ENCODE measurements at places on chromosomes 1 and 21. TPM values are rescaled to one million over a fixed set of nuclear protein-coding genes. Genes with fewer than 3 reads are reported as not detected.

DNA sequence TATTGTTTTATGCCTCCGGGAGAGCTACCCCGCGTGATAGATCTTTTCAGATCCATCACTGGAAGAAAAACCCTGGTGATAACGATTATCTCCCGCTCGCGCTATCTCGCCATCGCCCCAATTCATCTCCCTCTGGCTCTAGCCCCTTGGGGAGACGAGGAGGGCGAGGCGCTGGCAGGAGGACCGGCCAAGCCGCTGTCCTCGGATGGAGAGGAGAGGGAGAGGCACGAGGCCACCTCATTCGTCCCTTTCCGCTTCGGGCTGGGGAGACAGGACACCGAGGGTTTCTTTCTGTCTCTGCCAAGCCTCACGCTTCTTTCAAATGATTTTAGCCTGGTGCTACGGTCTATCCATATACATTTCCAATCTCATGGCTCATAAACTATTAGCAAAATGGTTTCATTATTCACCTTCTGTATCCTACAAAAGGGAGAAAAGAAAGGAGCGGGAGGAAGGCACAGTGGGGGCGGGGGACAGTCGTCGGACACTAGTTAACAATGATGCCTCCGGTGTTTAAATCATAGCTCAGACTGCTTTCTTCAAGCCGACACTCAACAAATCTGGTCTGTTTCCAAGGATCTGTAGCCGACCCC is 415.0 kb upstream of the ESRRG start:
- H3K27me3 ChIP-seq = peaks cover 71% of the 10 kb centered on the region
- DNase-seq = no peak
- H3K36me3 ChIP-seq = no peaks in the 10 kb centered on the region
- no peak overlapping the region for H3K27ac ChIP-seq
- H3K4me1 ChIP-seq = peaks cover 2% of the 10 kb centered on the region

DNA sequence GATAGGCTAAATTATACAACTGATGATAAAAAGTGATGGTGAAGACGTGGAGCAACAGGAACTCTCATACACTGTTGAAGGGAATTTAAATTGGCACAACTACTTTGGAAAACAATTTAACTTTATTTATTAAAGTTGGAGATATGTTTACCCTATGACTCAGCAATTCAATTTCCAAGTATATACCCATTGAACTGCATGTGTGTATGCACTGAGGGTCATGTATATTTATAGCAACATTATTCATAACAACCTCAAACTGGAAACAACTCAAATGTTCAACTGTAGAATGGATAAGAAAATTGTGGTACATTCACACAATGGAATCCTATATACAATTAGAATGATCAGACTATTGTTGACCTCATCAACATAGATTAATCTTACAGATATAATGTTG is 16.5 kb upstream of the BCAS2 start:
- H3K27me3 ChIP-seq = peaks cover 4% of the 10 kb centered on the region
- no peaks in the 10 kb centered on the region for H3K36me3 ChIP-seq
- DNase-seq = no peak
- no peak overlapping the region for H3K4me3 ChIP-seq

DNA sequence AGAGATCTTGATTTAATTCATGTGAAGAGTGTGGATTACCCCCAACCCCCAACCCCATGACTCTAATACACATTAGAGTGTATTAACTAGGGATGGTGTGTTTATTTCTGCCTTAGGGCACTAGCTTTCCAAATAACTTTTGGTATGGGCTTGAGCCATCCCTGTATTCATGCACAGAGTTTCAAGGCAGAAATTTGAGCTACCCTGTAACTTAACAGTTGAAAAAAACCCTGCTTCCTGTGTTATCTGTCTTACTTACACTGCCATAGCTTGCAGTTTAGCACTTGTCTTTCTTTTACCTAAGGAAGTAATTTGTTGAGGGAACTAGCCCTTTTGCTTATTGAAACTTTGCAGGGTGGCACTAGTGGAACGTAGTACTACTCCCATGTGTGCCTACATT is 6.3 kb downstream of the SRSF11 start:
- H3K27me3 ChIP-seq = no peaks in the 10 kb centered on the region
- no peak overlapping the region for H3K4me3 ChIP-seq
- DNase-seq = no peak
- peak overlapping the region; percentile 63 for H3K27ac ChIP-seq

The OR2L5 gene
- not detected for total RNA-seq

DNA sequence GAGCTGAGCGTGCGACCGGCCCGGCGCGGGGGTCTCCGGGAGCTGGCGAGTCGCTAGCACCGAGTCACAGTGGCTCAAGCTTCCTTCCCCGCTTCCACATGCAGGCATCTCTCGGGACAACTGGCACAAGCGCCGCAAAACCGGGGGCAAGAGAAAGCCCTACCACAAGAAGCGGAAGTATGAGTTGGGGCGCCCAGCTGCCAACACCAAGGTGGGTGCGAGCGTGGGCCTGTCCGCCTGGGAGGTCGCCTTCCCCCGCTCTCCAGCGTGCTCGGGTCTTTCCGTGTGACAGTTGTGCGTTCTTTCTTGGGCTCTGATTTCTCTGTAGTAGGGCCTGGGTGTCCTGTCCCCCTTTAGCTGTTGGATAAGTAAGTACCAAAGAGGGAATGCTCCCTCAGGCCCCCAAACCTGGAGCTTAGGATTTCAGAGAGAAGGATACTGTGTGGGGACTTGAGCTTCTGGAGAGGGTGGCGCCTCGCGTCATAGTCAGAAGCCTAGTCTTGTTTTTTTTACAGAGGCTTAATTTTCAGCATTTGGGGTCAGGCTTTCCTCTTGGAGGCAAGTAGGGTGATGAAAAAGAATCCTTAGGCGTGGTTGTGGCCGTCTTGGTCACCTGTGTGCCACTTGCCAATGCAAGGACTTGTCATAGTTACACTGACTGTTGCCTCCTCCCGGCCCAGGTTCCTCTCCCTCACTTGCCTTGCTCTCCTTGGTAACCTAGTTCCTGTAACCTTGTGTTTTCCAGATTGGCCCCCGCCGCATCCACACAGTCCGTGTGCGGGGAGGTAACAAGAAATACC is 790 bp downstream of the RPS8 start:
- H3K4me1 ChIP-seq = peaks cover 27% of the 10 kb centered on the region
- H3K27ac ChIP-seq = peak overlapping the region; percentile 93
- peak; percentile 33 for DNase-seq
- H3K4me3 ChIP-seq = peak overlapping the region; percentile 88

The ZNF593OS gene
- total RNA-seq = not detected

GRCh38 chr21:27954543-27955165 is 987.8 kb upstream of the ADAMTS5 start:
- no peak overlapping the region for H3K4me3 ChIP-seq
- H3K36me3 ChIP-seq = no peaks in the 10 kb centered on the region
- H3K4me1 ChIP-seq = no peaks in the 10 kb centered on the region
- no peaks in the 10 kb centered on the region for H3K27me3 ChIP-seq

GRCh38 chr1:117176579-117176978 is 34.1 kb downstream of the VTCN1 start:
- no peak for DNase-seq
- no peak overlapping the region for H3K4me3 ChIP-seq
- no peaks in the 10 kb centered on the region for H3K27me3 ChIP-seq
- H3K36me3 ChIP-seq = no peaks in the 10 kb centered on the region

The LENEP gene
- 2.0 TPM for total RNA-seq

GRCh38 chr1:1678581-1679380 is 13.8 kb downstream of the SLC35E2B start:
- peaks cover 20% of the 10 kb centered on the region for H3K4me1 ChIP-seq
- peak overlapping the region; percentile 90 for H3K27ac ChIP-seq
- peak; percentile 48 for DNase-seq
- peak overlapping the region; percentile 69 for H3K4me3 ChIP-seq
- peaks cover 7% of the 10 kb centered on the region for H3K36me3 ChIP-seq

The FAM151A gene
- not detected for total RNA-seq

DNA sequence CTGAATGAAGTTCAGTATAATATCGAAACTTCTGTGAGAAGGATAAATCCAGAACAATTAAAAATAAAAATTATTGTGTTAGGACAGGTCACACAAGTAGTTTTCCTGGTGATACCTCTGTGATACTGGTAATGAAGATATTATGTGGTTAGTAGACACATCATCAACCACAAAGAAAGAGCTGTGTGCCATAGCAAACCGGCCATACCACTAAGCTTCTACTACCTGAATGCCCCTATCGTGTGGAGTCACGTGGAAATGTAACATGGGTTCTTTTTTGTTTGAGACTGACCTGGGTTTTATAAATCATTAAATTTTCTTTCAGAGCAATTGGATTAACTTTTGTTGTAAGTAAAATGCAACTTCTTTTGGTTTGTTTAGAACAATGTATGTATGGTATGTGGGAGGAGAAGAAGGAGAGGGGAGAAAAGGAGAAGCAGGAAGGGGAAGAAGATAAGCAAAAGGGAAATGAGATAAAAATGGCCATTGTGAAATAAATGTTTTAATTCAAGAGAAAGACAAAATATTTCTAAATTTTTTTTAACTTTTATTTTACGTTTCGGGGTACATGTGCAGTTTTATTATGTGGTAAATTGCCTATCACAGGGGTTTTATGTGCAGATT is 58.2 kb upstream of the LRRC8B start:
- peaks cover 32% of the 10 kb centered on the region for H3K4me1 ChIP-seq
- H3K4me3 ChIP-seq = no peak overlapping the region
- no peak overlapping the region for H3K27ac ChIP-seq
- DNase-seq = no peak
- H3K27me3 ChIP-seq = peaks cover 60% of the 10 kb centered on the region
- no peaks in the 10 kb centered on the region for H3K36me3 ChIP-seq

- H3K36me3 ChIP-seq = no peaks in the 10 kb centered on the region
- no peak overlapping the region for H3K4me3 ChIP-seq
- H3K4me1 ChIP-seq = no peaks in the 10 kb centered on the region
- peaks cover 17% of the 10 kb centered on the region for H3K27me3 ChIP-seq
- H3K27ac ChIP-seq = no peak overlapping the region
These were observed 31.1 kb downstream of the DLGAP3 start for GRCh38 chr1:34898330-34898761.

DNA sequence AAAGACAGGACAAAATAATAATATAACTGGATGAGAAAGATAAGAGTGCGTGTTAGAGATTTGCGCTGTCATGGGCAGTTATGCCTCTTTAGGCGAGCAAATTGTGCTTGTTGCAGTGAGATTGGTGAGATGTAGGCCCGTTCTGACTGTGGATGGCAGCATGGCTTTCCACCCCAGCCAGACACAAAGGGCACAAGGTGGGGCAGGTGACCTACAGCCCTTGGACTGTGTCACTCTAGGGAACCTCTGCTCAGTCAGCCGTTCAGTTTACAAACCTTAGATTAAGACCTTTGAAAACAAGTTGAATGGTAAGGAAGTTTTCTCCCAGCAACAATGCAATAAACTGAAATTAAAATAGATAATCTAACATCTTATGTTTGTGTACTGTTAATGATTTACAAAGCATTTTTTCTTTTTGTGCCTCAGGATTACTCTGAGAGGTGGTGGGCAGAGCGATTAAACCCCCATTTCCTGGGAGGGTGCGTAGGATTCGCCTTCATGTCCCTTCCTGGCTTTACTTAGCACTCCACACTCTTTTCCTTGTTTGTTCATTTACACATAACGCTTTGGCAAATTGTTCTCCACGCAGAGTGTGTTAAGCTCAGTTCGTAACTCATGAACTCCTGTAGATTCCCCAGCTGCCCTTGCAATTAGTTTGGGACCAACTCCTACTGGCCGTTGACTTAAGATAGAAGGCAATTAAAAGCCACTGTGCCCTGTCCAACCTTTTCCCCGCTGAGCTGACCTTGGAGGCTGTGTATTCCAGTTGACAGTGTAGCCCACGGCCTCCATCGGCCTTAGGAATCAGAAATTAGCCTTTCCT is 58.1 kb upstream of the IGSF5 start:
- H3K36me3 ChIP-seq = no peaks in the 10 kb centered on the region
- no peak for DNase-seq
- H3K27me3 ChIP-seq = no peaks in the 10 kb centered on the region
- H3K4me3 ChIP-seq = no peak overlapping the region

GRCh38 chr1:212689196-212689725 is 10.4 kb downstream of the BATF3 start:
- no peak overlapping the region for H3K27ac ChIP-seq

The USH2A gene
- not detected for total RNA-seq

- H3K36me3 ChIP-seq = no peaks in the 10 kb centered on the region
- peaks cover 2% of the 10 kb centered on the region for H3K4me1 ChIP-seq
- DNase-seq = no peak
- no peak overlapping the region for H3K4me3 ChIP-seq
- no peak overlapping the region for H3K27ac ChIP-seq
These were observed 237.6 kb upstream of the DUSP10 start for GRCh38 chr1:221979444-221980032.

GRCh38 chr1:25500694-25501093 is 42.7 kb upstream of the LDLRAP1 start:
- no peak for DNase-seq
- peaks cover 35% of the 10 kb centered on the region for H3K36me3 ChIP-seq
- no peaks in the 10 kb centered on the region for H3K4me1 ChIP-seq
- no peak overlapping the region for H3K27ac ChIP-seq
- H3K27me3 ChIP-seq = no peaks in the 10 kb centered on the region
- H3K4me3 ChIP-seq = no peak overlapping the region

DNA sequence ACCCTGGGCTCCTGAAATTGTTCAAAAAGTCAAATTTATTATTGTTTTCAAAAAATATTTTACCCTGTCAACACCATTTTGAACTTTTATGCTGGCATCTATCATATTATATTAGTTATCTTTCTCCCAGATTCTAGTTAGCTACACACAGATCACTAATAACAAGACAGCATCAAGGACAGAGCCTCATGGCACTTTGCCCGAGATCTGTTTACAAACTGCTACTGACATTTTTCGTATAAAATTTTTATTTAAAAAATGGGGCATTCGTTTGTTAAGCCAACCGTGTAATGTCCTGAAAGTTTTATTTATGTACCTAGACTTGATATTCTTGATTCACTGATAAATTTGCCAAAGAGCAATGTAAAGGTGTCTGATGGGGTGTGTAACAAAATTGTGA is 78.1 kb downstream of the PLPPR5 start:
- DNase-seq = no peak
- H3K4me3 ChIP-seq = no peak overlapping the region
- H3K27me3 ChIP-seq = no peaks in the 10 kb centered on the region
- no peaks in the 10 kb centered on the region for H3K36me3 ChIP-seq
- H3K4me1 ChIP-seq = no peaks in the 10 kb centered on the region

- H3K27ac ChIP-seq = no peak overlapping the region
- no peaks in the 10 kb centered on the region for H3K36me3 ChIP-seq
- H3K4me3 ChIP-seq = no peak overlapping the region
- peaks cover 13% of the 10 kb centered on the region for H3K4me1 ChIP-seq
- H3K27me3 ChIP-seq = peaks cover 5% of the 10 kb centered on the region
These were observed 42.0 kb downstream of the COLGALT2 start for GRCh38 chr1:183995322-183996039.

GRCh38 chr1:12478612-12478985 is 139.4 kb downstream of the DHRS3 start:
- peaks cover 74% of the 10 kb centered on the region for H3K4me1 ChIP-seq
- H3K4me3 ChIP-seq = no peak overlapping the region
- peaks cover 55% of the 10 kb centered on the region for H3K36me3 ChIP-seq

GRCh38 chr1:234271243-234271606 is 102.0 kb upstream of the COA6 start:
- H3K27ac ChIP-seq = no peak overlapping the region
- DNase-seq = no peak
- no peak overlapping the region for H3K4me3 ChIP-seq
- peaks cover 5% of the 10 kb centered on the region for H3K36me3 ChIP-seq
- peaks cover 28% of the 10 kb centered on the region for H3K4me1 ChIP-seq
- peaks cover 20% of the 10 kb centered on the region for H3K27me3 ChIP-seq

- peaks cover 76% of the 10 kb centered on the region for H3K36me3 ChIP-seq
- no peak overlapping the region for H3K27ac ChIP-seq
- no peaks in the 10 kb centered on the region for H3K27me3 ChIP-seq
- DNase-seq = no peak
These were observed 57.0 kb downstream of the SASS6 start for GRCh38 chr1:100075773-100076172.
